ENCODE measurements at places on chromosomes 2 and 18.

DNA sequence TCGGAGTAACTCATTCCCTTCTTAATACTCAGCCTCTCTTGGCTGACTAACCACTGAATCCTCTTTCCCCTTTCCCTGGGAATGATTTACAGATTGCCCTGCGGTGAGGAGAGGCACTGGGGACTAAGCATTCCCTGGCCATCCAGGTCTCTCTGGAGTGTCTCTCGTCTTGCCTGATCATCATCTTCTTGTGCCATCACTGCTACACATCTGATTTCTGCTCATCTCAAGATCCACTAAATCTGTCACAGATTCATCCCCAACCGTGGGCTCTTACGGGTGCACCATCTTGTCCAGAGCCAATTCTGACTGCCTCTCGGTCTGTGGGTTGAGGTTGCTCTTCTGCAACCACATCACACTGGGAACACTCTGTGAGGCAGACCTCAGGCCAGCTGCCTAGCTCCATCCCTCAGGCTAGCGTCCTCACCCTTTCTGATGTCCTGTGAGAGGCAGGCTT is 12.0 kb downstream of the SFTPB start:
- DNase-seq = peak; percentile 63

DNA sequence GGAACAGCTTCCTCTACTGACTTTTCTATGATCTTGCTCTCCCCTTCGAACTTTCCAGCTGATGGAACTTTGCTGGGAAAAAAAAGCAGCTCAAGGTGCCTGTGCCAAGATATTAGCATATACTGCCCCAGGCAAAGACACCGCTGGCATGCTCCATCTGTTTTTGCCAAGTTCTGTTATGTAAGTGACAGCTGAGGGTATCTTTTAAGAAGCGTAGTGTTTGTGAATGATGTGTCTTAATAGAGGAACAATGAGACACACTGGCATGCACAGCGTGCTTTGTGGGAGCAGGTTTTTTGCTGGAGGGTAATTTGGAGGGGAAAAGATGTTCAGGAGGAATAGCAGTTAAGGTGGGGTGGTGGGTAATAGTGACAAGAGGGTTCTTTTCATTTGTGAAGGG is 47.8 kb downstream of the SLC4A3 start:
- no peak for DNase-seq

- DNase-seq = no peak
These were observed 29.9 kb downstream of the HPCAL1 start for GRCh38 chr2:10332402-10333246.

DNA sequence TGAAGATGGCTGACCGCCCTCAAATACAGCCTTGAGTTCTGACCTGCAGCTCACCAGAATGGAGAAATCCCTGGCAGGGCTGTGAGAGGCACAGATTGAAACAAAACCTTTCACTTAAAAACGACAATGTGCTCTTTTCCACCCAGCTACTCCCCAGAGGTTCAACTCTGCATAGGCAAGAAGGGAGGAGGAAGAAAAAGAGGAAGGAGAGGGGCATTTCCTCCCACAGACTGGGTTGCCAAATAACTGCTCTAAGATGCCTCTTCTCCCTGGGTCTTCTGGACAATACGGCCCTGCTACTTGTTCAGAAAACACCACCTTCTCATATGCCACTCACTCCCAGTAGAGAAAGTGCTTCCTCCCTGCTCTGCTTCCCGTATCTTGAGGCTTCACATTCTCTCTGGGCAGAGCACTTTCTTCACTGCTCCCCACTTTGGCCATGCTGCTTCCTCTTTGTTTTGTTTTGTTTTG is 136.4 kb upstream of the SLC1A4 start:
- DNase-seq = no peak

GRCh38 chr2:168541858-168542257 is 85.8 kb downstream of the CERS6 start:
- DNase-seq = no peak
